Stimulated activated CD8-positive, alpha-beta memory T cell treated with anti-CD3 and anti-CD28 coated beads, Interleukin-15, amount 100 ng/mL, for 48 hours (primary cell): ENCODE measurements at places on chromosomes 3 and 15.

DNA sequence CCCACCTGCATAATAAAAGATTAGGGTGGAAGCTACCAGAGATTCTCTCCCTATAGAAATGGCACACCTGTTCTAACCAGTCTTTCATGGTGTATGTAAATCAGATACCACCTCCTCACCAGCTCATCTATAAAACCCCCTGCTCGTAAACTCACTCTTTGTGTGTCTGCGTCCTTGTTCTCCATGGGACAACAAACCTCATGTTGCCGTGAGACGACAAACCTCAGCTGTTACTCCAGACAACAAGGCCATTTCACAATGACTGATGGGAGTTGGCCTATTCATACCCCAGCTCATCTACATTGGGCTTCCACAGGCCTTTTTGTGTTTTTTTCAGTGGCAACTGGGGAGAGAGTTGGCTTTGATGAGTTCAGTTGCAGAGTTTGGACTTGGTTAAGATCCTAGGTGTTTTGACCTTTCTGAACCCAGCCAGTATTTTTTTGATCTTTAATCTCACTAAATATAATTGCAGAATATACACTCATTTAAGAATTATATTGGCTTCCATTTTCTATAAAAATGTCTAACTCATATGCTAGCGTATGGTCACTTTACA is 96.6 kb upstream of the LRIG1 start:
- no peak for DNase-seq

DNA sequence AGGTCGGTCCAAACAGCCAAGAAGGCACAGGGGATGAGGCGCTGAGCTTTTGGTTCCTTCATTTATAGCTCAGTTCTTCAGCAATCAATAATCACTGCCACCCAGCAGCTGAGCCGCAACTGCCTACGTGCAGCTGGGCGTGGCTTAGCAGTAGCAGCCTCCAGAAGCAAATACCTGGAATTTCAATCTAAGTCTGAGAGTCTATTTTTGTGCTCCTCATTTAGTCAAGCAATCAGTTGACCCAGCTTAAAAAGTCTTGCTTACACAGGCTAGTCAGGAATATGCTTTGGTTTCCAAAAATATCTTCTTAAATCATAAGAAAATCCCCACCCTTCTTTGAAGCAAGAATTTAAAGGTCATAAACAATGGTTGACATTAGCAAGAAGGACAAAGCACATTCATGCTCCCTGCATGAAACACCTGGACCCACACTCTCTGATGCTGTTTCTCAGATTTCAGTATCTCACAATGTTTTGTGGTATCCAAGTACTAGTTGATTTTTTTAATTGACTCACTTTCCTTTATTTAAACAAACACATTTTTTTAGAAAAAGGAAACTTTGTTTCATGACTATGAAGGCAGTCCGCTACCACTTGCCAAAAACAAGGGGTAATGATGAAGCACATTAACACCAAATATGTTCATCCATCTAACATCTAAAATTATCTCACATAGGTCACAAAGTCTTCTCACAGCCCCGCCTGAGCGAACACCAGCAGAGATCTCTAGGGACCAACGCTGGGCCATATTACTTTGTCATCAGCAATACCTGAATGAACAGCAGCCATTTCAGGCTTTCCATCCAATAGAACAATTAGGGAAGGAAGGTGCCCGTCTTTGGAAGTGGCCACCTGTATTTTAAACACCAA is 106.1 kb downstream of the OXNAD1 start:
- DNase-seq: no peak

GRCh38 chr3:72050048-72050632 is 265.2 kb upstream of the PROK2 start:
- DNase-seq: no peak

GRCh38 chr3:294581-294980 is 98.0 kb downstream of the CHL1 start:
- DNase-seq: no peak

DNA sequence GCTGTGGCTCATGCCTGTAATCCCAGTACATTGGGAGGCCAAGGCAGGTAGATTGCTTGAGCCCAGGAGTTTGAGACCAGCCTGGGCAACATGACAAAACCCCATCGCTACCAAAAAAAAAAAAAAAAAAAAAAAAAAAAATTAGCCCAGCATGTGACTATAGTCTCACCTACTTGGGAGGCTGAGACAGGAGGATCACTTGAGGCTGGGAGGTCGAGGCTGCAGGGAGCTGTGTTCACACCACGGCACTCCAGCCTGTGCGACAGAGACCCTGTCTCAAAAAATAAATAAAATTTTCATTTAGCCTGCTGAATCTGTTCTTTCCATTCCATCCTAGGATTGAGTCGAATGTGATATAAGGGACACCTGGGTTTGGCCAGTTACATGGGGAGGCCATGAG is 14.6 kb upstream of the PRICKLE2 start:
- no peak for DNase-seq

DNA sequence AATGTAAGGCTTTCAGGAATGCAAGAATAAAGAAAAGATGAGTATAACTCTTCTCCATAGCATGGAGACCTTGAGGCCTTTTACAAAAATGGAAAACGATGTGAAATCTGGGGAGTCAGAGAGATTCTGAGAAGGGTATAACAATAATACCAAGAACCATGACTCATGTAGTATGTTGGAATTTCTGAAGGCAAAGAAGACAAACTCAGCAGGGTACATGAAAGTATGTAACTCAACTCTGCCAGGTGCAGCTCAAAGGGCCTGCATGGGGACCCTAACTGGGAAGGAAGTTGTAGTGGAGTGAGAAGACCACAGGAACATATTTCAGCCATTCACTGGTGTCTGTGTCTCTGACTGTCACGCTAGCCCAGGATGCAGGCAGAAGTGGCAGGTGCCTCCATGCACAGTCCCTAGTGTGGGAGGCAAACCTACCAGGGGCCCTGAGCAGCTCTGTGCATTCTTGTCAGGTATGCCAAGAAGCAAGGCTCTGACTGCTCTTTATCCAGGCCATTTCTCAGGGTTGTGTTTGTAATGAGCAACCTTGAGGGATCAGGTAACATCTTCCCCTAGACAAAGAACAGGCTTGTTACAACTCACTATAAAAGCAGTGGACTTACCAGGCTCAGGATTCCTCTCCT is 57.2 kb downstream of the GPR156 start:
- DNase-seq: no peak

GRCh38 chr3:142019794-142020320 is 129.5 kb downstream of the TFDP2 start:
- DNase-seq: no peak

- no peak for DNase-seq
Observed at GRCh38 chr3:64686446-64686908, 1.3 kb downstream of the ADAMTS9 start.

DNA sequence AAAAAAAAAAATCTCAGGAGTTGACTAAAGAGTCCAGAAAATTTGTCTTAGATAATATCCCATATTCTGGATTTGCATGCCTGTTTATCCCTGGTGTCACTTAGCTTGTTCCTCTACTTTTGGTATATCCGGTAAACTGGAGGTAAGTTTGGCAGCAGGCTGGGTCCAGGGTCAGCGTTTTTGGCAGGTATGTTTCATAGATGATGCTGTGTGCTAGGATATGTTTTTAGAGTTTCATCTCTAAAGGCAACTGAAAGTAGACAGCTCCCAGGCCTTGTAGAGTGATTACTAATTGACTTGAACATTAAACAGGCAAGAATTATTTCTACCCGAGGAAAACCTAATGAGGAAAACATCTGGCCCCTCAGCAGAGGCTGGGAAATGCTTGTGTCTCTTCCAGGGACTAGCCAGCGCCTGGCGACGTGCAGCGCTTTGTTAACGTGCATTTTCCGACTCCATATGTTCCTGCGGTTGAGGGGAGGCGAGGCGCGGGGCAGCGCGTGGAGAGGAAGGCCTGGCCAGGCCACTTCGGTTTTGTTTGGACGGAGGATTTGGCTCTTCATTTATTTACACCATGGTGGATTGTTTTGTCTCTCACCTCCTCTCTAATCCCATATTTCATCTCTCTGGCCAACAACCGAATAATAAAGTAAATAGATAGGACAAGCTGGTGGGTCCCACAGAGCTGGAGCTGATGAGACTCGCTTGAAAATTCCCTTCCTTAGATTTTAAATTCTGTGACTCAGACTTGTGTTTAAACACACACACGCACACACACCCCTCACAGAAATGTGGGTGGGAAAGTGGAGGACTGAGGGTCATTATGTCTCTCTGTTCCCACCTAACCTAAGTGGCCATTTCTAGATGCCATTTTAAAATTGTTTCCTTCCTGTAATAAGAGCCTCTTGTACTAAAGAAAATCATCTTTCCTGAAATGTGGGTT is 65.3 kb downstream of the ASB7 start:
- DNase-seq: no peak

DNA sequence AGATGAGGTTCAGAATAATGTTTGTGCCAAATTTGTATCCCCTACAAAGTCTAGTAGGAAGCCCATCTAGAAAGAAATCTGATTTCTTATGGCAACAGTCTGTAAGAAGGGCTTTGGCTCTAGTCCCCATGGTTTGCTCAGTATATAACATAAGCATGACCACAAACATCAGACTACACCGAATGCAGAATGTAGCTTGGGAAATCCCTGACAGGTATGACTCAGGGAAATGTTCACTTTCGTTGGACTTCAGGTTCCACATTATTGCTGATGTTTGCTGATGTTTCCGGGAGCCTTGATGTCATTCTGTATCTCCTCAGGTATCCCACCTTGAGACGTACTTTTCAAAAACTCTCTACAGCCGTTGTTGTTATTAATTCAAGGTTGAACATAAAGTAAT is 304.4 kb upstream of the TGFBR2 start:
- no peak for DNase-seq

DNA sequence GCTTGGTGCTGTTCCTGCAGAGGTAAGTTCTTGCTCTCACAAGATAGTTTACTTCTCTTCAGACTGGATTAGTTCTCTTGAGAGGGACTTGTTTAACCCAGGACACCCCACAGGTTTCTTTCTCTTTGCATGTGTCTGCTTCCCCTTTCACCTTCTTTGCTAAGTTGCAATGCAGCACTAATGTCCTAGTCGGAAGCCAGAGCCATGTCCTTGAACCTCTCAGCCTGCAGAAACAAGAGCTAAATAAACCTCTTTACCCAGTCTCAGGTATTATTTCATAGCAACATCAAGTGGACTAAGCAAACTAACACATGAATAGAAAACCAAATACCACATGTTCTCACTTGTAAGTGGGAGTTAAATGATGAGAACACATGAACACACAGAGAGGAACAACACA is 915.2 kb downstream of the NSUN3 start:
- no peak for DNase-seq

DNA sequence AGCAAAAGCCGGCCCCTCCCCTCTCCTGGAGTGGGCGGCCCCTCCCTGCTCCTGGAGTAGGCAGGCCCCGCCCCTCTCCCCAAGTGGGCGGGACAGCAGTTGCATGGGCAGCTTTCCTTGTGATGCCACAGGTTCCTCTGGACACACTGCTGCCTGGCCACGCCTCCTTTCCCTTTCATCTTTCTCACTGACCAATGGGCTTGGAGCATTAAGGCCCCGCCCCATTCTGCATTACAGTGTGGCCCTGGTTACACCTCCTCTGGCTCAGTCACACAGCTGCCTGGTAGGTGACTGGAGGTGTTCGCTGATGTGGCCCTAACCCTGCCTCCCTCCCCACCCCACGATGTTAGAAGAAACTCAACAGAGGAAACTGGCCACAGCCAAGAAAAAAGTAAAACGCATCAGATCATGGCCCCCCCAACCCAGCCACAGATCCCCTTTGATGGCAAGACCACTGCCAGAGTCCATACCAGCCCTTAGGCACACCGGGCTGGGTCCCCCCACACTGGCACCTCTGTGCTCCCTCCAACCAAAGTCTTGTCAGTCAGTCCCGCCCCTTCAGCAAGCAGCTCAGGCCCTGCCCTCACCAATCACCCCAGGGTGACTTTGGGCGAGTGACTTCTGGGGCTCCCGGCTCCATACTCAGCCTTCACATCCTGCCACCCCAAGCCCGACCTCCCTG is 84.3 kb downstream of the ADAMTS7 start:
- DNase-seq: no peak

DNA sequence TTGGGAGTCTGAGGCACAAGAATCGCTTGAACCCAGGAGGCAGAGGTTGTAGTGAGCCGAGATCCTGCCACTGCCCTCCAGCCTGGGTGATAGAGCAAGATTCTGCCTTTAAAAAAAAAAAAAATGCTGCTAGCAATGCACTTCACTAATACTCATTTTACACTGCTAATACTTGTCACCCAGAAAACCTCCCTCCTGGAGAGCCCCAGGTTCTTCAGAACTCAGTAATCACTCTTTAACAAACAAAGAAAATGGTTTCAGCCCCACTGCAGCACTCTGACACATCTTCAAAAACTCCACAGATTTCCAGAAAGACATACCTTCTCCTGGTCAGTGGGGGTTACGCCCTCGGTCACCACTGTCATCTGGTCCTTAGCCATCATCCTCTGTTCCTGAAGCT is 366.7 kb downstream of the SHQ1 start:
- no peak for DNase-seq

DNA sequence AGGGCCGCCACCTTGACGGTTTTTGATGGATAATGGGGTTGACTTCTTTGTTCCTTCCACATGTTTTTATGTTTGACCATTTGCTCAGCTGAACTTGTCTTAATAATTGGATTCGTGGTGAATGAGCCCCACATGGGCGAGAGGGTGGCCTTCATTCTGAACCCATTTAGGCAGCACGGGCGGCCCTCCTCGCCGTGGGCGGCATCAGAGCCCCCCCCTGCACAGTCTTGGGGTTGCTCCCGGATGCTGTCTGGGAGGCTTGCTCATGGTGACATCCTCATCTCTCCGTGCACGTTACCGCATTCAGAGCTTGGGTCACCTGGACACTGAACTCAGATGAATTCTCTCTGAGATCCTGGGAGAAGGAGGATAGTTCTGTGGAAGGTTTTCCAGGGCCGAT is 172.3 kb upstream of the OSBPL11 start:
- no peak for DNase-seq

DNA sequence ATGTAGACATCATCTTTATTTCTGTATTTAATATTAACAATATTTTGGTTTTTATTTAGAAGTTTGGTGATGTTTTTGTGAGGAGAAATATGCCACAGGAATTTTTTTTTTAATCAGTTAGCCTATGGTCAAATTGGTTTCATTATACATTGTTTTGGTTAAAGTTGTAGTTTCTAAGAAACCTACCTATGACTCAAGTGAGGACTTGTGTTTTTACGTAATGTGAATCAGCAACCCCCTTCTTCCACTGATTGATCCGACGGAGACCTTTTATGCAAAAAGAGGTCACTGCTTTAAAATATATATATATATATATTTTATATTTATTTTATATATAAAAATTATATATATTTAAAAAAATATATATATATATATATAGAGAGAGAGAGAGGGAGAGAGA is 698.1 kb downstream of the FHIT start:
- DNase-seq: no peak

GRCh38 chr3:119145500-119146167 is at the start of gene TEX55:
TSS of gene TEX55 (plus strand) at chr3:119146165. CDS start at chr3:119146190, 25 bp downstream.
- no peak for DNase-seq
